ENCODE measurements at places on chromosomes 7 and 10.

GRCh38 chr10:29946953-29947700, 112.3 kb downstream of the JCAD start:
- DNase-seq = no peak

DNA sequence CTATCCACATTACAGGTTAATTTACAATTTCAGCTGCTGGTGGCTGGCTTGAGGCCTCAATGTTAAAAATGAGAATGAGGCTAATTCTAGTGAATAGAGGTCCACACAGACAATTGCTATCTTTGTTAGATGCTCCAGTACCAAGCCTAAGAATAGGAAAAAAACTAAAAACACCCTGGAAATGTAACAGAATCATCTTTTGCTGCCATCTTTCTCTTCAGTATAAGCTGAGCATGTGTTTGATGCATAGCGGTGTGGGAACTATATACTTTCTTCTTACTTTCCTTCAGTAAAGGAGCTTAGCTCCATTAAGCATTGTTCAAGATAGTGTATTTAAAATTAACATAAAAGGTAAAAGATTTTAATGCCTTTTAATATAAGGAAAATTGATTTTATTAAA, 5.6 kb downstream of the TMEM229A start:
- DNase-seq = no peak

- no peak for DNase-seq
These were observed 3.4 kb downstream of the ADCYAP1R1 start for GRCh38 chr7:31055471-31055870.

DNA sequence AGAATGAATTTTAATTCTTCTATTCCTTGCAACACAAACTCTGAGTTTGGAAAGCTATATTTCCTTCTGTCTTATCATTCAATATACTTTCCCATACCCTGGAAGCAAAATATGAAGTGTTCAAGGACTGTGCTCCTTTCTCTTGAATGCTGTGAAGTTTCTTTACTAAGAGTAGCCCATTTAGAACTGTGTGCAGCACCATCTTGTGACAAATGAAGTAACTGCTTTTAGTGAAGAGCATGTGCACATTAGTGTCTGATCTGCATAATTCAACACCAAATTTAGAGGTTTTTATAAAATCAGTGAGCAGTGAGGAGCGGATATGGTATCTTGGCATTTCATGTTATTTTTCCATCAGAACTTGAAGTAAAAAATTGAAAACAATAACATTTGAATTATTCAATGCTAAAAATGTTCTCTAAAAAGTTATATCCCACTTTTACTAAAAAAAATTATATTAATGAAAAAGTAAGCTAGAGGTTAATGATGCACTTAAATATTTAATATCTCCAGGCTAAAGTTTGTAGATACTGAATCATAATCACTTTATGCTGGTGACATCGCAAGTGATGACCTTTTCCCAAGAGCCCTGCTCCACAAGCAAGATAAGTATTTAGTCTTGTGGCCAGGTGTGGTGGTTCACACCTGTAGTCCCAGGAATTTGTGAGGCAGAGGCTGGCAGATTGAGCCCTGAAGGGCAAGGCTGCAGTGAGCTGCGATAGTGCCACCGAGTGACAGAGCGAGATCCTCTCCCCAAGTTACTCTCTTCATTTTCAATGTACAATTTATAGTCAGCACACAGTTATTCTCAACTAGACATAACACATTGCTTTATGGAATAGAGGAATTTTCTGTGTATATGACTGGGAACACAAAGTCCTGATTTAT, 108.8 kb upstream of the PCLO start:
- no peak for DNase-seq

- DNase-seq = no peak
These were observed 54.9 kb downstream of the FAM171A1 start for GRCh38 chr10:15316145-15316544.

DNA sequence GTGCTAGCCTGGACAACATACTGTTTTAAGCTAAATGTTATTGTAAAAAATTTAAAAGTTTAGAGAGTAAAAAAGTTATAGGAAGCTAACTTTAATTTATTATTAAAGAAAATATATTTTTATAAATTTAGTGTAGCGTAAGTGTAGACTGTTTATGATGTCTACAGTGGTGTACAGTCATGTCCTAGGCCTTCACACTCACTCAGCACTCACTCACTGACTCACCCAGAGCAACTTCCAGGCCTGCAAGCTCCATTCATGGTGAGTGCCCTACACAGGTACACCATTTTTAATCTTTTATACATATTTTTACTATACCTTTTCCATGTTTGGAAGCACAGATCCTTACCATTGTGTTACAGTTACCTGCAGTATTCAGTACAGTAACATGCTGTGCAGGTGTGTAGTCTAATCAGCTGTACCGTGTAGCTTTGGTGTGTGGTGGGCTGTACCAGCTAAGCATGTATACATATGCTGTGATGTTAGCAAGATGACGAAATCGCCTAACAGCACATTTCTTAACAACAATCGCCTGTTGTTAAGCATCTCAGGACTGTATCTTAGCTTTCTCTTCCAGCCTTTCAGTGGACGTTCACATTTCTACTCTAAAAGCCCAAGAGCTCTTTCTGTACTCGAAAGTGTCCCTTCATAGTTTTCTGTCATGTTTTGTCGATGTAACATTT, 12.5 kb downstream of the RNF32 start:
- DNase-seq = no peak

GRCh38 chr7:90383422-90383821, 19.8 kb upstream of the CLDN12 start:
- DNase-seq = no peak

GRCh38 chr7:6532516-6532915, 18.7 kb downstream of the GRID2IP start:
- no peak for DNase-seq

- DNase-seq = no peak
These were observed 43.3 kb upstream of the ELN start for GRCh38 chr7:73984481-73985205.

GRCh38 chr10:122157451-122157850, 113.6 kb upstream of the BTBD16 start:
- DNase-seq = no peak

DNA sequence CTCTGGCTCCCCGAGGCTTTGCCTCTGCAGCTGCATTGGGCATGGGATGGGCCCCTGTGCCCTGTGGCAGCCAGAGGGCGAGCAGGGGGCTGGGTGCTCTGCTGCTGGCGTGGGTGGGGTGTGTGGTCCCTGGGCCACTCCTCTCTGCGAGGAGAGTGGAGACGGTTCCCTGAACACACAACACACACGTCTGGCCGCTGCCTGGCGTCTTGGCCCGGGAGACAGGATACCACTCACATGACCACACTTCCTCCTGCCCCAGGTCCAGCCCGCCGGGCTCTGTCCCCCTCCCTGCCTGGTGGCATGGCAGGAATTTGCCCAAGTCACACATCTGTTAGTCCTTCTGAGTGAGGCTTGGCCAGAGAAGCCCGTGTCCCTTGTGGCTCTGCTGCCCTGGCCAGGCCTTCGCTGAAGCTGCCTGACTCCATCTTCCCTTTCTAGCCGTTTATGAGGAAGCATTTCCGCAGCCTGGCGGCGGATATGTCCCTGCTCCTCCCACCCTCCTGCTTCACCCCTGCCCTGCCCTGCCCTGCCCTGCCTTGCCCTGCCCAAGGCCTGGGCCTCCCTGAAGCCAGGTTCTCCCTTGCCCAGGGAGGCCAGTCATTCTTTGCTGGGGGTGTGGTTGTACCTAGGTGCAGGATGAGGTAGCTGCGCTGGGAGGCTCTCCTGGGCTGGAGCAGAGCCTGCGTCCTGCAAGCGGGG, 3.0 kb downstream of the BRI3 start:
- DNase-seq = no peak

- DNase-seq = no peak
These were observed 146.6 kb downstream of the CHN2 start for GRCh38 chr7:29341156-29341555.

GRCh38 chr7:24709585-24710360, 47.5 kb downstream of the GSDME start:
- no peak for DNase-seq

- no peak for DNase-seq
These were observed 41.1 kb downstream of the GNAI1 start for GRCh38 chr7:80175744-80176143.

DNA sequence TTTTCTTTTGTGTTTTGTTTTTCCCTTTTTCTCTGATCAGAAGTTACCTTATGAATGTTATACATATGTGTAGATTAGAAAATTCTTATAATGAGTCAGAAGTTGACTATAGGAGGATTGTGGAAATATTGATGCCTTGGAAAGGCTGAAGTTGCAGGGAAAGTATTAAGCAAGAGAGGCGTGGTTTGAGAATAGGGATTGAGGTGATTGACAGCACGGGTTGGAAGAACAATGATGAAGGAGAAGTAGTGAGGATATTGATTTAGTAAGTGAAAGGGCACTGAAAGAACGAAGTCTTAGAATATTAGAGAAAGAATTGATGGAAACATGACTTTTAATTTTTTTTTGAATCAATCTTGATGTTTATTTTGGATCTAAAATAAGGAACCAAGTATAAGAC, 176.0 kb downstream of the EXOC4 start:
- DNase-seq = no peak

- DNase-seq = peak; percentile 81
These were observed 25.4 kb downstream of the CAMK2G start for GRCh38 chr10:73848821-73849489.

DNA sequence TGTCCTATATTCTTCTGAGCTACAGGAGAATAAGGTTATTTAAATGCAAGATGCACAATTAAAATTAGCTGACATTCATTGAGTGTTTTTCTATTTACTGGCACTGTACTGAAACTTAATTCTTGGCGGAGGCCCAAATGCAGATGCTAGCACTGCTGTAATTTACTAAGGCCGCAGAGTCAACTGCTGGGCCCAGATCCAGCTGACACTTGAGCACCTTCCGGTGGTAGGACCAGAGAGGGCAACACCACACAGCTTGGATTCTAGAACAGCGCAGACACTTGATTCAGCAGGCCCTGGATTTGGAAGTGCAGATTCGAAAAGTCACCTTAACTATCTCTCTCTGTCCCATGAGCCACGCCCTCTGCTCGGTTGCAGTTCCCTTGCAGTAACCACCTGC, 228.6 kb upstream of the TMEM72 start:
- no peak for DNase-seq

GRCh38 chr10:110498087-110498981, 627 bp downstream of the DUSP5 start:
- peak; percentile 50 for DNase-seq
